Ovary (tissue), 10 donors: ENCODE measurements at places on chromosomes 11 and 22. TPM values are rescaled to one million over a fixed set of nuclear protein-coding genes. Genes with fewer than 3 reads are reported as not detected.

FXYD6 gene
- 119 TPM for total RNA-seq

MMP10 gene
- total RNA-seq, result 1.1 TPM

KRTAP5-11 gene
- total RNA-seq, result not detected

OR10A4 gene
- not detected for total RNA-seq

JAML gene
- total RNA-seq, result 0.79 TPM

OR5T1 gene
- total RNA-seq, result not detected

DNA sequence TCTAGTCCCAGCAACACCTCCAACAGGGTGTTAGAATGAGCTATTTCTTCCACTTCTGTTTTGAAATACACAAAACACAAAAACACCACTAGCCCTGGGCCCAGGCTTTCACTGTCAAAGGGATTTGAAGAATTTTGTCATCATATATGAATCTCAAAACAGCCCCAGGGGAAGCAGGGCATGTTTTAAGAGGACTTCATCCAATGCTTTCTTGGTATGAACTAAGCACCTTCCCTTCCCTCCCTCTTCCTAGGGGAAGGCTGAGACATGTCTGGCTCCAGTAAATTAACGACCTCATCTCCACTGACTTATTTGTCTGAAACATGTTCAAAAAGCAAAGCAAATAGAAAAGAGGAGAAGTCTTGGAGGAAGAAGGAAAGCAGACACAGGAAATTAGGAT lies 75.7 kb upstream of the INCENP start:
- no peak for DNase-seq

- DNase-seq, result no peak
Observed at GRCh38 chr22:40055143-40055883, 60.6 kb downstream of the FAM83F start.

GRCh38 chr22:41781507-41781906 lies 19.0 kb upstream of the CCDC134 start:
- DNase-seq, result no peak

DNA sequence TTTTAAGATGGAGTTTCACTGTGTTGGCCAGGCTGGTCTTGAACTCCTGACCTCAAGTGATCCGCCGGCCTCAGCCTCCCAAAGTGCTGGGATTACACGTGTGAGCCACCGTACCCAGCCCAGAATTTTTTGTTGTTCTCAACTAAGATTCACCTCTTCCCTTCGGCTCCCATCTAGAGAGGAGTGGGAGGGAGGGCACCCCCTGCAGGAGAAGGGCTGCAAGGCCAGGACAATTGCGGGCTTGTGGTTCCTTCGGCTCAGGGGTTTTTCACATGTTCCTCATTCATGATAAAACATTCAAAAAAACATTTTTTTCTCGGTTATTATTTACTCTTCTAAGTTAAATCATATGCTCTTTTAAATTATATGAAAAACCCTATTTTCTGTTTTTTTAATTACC lies 201.1 kb upstream of the LRRC4C start:
- DNase-seq, result no peak

DNA sequence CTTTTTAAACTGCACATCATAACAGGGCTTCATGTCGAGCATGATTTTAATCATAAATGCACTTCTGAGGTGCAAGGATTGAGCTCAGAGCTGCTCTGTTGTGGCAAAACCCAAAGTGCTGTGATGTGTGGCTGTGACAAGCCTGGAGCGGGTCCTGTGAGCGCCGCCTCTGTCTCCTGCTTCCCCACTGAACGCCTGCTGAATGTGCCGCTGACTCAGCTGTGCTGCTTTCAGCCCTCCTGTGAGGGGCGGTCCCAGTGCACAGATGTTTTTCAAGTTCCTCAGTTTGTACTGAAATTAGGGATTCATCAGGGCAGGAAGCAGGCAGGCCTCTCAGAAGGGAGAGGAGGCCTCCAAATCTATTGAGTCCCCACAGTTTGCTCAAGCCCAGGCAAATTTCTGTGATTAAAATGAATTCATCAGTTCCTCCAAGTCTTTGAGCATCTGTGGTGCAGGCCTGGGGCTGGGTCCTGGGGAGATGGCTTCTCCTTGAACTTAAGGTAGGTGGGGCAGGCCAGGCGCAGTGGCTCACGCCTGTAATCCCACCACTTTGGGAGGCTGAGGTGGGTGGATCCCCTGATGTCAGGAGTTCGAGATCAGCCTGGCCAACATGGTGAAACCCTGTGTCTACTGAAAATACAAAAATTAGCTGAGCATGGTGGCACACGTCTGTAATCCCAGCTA lies 3.0 kb upstream of the GTSE1 start:
- no peak for DNase-seq

GRCh38 chr11:104967534-104968354 lies 630 bp downstream of the CASP4 start:
- DNase-seq, result no peak

DNA sequence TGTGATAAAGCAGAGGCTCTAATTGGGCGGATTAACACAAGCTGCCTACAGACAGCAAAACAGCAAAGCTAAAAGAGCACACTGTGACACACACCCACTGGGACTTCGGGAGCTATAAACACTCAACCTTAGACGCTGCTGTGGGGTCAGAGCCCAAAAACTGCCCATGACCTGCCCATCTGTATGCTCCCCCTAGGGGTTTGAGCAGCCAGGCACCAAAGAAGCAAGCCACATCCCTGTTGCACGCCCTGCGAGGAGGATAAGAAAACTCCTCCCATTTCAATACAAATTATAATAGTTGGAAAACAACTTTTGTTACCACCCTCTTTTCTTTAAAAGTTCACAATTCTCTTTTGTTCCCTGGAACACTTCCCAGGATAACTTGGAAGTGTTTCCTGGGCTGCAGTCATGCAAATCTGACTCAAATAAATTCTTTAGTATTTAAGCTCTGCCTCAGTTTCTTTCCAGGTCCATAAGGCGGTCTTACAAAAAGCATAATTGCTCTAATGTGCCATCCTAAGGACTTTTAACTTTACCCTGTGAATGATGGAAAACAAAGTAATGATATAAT lies 86.4 kb downstream of the DLG2 start:
- no peak for DNase-seq

GRCh38 chr11:31464436-31464835 lies 45.0 kb downstream of the IMMP1L start:
- no peak for DNase-seq

DNA sequence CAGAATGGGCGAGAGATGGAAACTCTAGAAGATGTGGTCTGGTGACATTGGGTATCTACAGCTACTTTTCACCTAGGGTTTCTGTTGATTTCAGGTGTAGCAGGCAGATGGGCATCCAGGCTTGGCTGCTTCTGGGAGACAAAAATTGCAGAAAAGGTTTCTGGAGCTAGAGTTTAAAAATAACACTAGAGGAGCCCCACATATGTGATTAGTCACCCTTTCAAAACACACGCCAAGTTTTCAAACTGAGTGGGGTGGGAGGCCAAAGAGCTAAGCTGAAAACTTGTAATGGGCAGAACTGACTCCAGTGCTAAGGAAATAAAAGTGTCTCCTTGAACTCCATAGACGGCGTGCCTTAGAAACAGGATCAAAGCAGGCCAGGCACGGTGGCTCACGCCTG lies 80.8 kb downstream of the GRK3 start:
- no peak for DNase-seq

DNA sequence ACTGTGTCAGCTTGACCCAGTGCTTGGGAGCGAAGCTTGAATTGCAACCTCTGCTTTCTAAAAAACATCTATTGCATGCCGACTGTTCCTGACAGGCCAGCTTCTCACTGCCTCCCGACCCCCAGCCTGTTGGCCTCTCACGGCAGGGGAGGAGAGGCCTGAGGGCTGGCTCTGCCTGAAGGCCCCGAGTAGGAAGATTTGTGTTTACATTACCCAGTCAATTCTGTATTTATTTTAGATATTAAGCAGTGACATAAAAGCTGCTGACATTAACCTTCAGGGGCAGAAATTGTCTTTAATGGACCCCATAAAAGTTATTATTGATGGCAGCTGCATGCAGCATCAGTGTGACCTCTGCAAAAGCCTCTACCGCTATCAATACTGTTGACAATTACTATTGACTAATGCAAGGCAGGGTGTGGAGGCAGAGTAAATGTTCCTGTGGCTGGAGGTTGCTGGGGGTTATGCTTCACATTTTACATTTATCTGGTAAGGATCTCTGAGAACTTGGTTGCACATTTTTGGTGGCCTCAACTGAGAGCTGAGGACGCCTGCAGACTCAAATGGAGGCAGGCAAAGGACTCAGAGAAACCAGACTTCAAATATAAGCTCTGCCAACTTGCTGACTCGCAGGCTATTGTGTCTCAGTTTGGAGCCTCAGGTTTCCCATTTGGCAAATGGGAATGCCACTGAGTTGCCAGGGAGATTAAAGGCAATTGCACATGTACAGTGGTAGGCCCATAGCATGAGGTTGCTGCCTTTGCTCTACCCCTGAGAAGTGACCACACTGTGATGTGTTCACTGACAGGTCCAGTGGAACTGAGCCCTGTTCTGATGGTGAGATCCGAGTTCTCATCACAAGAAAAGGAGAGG lies 380.5 kb downstream of the TENM4 start:
- no peak for DNase-seq

DNA sequence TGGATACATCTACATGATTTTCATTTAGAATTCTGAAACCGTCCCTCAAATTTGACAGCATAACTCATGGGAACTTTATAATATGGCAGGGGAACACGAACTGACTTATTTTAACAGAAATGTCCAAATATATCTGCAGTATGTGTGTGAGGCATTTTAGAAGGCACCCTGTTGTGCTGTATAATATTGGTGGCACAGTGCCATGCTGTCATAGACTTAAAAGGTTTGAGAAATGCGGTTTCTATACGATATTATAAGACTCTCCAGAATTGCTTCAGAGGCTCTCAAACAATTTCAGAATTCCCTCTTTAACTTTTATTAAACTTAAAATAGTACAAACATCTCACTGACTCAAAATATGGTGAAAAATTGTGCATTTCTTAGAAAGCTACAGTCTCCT lies 181.6 kb downstream of the MSANTD4 start:
- no peak for DNase-seq

DNA sequence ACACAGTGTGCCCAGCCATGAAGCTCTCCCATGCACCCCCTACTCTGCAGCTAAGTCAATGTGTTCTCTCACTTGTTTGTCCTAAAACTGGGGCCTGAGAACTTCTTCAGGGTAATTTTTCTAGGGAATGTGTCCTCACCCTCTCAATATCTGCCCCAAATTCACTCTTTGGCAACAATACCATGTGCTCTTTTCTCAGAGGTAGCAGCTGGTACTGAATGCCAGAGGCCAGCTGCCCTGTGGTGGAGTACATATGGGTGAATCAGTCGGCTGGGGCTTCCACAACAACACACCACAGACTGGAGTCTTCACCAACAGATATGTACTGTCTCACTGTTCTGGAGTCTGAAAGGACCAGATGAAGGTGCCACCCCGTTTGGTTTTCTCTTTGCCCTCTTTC lies 97.7 kb upstream of the TOP3B start:
- DNase-seq, result no peak

GRCh38 chr11:10273738-10274137 lies 20.3 kb downstream of the SBF2 start:
- no peak for DNase-seq

- no peak for DNase-seq
Observed at GRCh38 chr11:83680321-83680720, 394.2 kb upstream of the CCDC90B start.

DNA sequence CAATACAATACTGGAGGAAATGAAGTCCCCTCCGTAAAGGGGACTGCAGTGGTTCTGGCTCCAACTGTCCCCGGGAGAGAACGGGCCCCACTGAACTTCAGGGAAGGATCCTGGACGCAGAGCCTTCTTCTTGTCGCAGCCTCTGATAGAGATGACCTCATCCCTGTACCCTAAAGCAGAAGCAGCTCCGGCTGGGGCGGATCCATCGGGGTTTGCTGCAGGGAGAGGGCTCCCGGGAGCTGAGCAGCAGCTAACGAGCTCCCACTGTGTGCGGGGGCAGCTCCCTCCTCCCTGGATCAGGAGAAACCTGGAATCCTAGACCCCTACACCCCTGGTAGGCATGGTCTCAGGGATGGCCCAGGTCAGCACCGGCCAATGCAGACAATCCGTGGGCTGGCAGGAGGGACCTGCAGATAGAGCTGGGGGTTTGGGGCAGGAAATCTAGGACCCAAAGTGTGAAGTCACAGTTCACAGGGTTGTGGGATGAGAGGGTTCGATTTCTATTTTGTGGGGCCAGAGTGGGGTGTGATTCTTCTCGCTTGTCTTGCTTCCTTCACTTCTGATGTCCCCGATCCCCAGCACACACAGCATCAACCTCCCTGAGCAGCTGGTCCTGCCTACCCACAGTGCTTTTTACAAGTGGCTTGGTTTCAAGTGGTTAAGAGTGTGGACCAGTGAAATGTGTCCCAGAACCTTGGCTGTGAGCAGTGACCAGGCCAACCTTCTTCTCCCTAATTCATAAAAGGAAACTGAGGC lies 12.9 kb downstream of the KIAA0930 start:
- no peak for DNase-seq

DNA sequence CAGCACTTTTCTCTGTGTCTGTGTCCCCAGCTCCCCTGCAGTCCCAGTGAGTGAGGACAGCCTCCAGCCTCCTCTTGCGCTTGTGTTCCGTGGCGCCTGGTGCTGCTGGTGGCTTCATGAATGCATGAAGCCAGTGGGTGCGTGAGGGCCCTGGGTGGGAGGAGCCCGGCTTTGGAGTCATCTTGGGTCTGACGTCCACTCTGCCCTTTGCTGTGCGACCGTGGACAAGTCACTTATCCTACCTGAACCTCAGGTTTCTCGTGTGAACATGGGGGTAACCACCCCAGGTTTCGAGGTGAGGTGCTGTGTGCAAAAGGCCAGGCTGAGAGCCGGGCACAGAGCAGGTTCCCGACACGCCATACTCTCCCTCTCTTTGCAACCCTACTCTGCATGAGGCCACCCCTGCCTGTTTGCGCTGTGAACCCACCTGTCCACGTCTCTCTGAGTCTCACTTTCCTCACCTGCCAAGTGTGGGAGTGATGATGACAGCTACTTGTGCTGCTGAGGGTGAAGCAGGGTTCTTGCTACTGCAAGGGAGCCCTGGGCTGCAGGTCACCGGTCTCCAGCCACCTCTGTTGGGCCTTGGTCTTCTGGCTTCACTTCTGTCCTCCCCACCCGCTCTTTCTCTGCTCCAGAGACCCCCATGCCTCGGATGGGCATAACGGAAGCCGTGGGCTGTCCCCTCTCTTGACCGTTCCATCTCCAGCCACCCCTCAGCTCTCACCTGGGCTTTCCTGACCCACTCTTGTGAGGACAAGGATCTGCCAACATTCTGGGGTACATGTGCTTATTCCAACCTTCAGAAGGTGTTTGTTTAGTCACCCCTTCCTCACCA lies 537.6 kb downstream of the TBC1D22A start:
- DNase-seq, result no peak

- no peak for DNase-seq
Observed at GRCh38 chr22:29408940-29409339, 20.6 kb upstream of the AP1B1 start.
